Keratinocyte (primary cell): ENCODE measurements at places on chromosomes 7 and 10. TPM values are rescaled to one million over a fixed set of nuclear protein-coding genes. Genes with fewer than 3 reads are reported as not detected.

DNA sequence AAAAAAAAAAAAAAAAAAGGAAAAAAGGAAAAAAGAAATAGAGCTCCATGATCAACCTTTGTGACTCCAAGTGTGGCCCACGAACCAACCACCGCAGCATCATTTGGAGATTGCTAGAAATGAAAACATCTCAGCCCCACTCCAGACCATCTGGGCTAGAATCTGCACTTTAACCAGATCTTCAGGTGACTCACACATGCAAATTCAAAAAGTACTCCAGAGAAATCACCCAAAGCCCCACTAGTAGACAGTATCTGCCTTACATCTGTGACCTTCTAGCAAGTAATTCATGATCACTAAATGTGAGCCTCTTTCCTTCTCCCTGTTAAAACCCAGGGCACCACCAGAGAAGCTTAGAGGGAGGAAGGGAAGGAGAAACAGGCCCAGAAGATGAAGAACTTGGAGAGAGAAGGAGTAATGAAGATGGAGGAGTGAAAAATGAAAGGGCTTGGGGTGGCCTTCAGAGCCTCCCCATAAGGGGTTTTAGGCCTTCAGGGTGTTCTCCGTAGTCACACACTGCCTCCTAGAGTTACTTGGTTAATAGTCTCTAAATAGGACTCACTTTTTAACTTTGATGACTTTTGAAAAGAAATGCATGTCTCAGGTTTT lies 94.0 kb downstream of the SLC37A3 start:
- no peak for DNase-seq

DNA sequence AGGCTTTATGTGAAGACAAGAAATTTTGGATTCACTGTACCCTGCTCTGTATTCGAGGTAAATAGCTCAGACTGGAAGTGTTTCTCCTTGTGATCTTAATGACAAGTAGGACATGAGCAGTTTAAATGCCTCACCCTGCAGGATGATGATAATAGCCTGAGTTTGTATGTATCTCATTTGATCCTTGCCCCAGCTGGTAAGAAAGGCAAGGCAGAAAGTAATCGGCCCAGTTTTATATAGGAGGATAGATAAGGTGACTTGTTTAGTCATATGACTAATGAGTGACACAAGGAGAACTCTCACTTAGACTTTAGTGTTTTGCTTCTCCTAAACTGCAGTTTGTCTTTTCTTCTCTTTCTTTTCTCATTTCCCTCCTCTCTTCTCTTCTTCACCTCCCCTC lies 372.6 kb downstream of the PHF14 start:
- DNase-seq, result no peak

GRCh38 chr10:86113983-86114382 lies 252.6 kb downstream of the GRID1 start:
- no peak for DNase-seq

DNA sequence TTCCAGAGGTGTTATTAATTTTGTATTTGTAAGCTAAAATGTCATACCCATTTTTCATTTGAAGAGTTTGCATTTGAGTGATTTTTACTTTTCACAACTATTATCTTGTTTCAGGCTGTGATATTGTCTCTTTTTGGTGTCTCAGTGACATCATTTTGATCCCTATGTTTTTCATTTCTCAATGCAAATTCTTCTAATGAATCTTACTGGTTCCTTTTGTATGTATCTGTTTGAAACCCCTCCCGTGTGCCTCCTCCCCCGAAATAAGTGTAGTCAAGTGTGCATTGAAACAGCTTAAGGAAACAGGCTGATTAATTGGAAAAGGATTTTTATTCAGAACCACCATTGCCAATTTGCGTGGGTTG lies 77.8 kb downstream of the SHH start:
- no peak for DNase-seq

Gene ASB10
- not detected in 3 replicates for polyA plus RNA-seq

Gene MRLN
- not detected in 3 replicates for polyA plus RNA-seq

DNA sequence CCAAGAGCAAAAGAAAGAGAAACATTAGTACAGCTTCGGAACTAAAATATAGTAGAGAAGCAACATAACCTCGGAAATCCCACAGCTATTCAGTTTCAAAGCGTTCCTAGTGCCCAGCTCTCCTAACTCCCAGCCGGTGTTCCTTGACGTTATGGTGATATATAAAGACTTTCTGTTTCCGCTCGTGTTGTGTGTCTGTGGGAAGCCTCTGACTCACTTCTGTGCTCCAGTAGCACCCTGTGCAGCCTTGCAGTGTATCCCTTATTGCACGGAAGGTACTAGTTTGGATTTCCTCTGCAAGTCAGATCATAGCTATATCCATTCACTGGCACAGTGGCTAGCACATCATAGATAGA lies 535 bp downstream of the ASAH2B start:
- DNase-seq, result no peak

Gene UPP1
- 165 to 226 TPM (median 202 TPM) in 3 replicates for polyA plus RNA-seq

Gene ATOH7
- polyA plus RNA-seq, result 0.04 to 0.07 TPM in 2 of 3 replicates, not detected in the other

DNA sequence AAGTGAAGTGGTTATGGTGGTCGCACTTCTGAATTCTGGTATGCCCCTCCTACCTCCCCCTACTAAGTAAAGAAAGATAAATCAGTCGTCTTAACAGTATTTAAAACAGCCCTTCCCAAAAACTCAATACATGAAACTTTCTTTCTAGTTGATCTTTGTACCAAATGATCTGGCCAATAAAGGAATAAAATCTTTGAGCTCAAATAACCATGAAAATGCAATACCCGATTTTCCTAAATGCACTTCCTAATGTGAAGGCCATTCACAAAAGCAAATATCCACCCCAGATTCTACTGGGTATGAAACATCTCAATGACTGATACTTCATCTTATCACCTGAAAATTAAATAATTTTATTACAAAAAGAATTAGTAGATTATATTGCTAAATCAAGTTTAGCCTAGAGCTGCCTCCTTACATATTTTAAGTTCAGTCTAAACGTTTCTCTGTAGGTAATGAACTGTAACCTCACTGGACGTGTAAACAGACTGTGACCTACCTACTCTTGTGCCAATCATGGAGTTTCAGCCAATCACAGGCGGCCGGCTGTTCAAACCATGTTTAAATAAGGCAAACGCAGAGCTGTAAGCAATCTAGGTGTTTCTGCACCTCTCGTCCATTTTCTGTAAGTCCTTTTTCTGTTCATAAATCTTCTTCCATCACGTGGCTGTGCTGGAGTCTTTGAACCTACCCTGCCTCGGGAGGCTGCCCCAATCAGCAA lies 146.9 kb upstream of the AKR1E2 start:
- DNase-seq, result no peak

GRCh38 chr7:139673230-139673629 lies 104.6 kb downstream of the HIPK2 start:
- no peak for DNase-seq

DNA sequence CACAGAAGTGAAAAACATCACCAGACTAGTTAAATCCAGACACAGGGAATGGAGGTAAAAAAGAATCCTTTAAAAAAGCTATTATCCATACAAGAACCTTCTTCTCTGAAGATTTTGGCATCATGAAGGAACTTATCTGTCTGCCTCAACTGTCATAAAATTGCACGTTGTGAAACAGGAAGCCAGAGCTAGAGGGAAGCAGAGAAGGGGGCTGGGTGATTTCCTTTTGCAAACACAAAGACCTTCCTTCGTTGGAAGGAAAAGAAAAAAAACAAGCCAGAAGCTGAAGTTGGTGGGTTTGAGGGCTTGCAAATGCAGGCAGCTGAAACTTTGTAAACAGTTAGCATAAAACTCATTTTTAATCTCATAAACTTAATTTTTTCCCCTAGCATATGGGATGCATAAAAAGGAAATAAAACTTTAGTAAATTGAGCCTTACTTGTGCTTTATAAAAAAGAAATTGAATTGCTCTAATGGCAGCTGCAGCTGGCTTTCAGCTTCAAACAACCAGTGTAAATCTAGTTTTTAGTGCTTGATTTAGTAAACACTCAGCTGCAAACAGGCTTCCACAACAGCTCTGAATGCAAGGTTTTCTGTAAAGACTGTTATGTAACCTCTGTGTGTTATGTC lies 101.6 kb downstream of the OTUD1 start:
- no peak for DNase-seq

Gene GJD4
- not detected in 3 replicates for polyA plus RNA-seq

Gene MACROH2A2
- polyA plus RNA-seq, result 9.0 to 20.8 TPM (median 11.6 TPM) in 3 replicates

GRCh38 chr10:19097151-19097550 lies 48.5 kb downstream of the MALRD1 start:
- no peak for DNase-seq

DNA sequence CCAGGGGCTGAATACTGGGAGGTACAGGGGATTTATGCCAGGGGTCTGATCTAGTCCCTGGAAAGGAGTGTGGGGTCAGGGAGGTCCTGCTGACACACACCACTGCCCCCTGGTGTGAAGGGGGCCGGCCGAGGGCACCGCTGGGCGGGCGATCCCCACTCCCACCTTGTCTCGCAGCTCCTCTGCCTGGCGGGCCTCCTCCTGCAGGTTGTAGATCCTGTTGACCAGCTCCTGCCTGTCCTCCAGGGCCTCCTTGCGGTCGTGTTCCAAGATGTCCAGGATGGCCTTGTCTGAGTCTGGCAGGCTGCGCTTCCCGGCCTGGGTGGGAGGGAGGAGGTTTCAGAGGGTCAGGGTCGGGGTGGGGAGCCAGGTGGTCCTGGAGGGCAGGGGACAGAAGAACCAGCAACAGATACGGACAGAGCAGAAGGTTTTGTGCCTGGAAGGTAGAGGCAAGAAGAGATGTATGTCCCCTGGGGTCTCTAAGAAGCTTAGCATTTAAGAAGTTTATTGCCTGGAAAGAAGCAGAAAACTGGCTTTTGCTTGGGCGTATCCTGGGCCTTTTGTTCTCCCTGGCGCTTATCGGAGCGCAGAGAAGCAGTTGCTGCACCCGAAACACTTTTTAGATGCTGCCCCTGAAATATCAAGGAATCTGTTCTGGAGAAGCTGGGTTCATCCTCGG lies 94.5 kb upstream of the GNA12 start:
- no peak for DNase-seq

Gene AKR1D1
- polyA plus RNA-seq, result not detected in 3 replicates

Gene LIPN
- polyA plus RNA-seq, result 0.20 to 0.30 TPM in 2 of 3 replicates, not detected in the other

GRCh38 chr7:46993396-46993795 lies 588.5 kb downstream of the TNS3 start:
- DNase-seq, result no peak

DNA sequence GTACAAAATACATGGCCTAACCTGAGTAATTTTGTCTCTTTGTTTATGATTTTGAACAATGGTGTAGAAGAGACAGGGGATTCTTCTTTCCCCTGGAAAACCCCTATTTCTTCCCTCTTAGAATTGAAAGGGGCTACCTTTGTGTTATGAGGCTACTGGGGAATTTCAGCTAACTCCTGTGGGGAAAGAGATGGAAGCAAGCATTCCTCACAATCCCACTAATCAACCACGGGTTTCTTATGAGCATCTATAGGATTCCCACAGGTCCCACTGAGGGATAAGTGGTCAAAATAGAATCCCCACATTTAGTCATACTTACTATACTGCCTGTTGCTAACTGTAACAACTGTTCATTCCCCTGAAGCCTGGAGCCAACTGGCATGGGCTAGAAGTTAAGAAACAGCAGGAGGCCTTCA lies 32.2 kb upstream of the ITGB8 start:
- DNase-seq, result no peak

Gene OPN4
- polyA plus RNA-seq, result not detected in 3 replicates

DNA sequence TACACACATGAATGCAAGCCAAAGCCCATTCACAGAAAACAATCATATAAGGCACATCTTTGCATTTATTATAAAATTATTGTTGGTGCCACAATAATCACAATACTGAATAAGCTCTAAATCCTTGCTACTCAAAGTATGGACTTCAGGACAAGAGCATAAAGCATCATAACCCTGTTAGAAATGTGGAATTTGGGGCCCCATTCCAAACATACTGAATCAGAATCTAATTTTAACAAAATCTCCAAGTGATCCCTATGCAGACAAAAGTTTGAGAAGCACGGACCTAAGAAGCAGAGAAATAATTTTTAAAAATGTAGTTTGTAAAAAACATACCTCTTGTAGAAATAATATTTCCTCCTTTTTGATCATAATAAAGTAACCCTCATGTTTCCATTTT lies 199.2 kb downstream of the IMMP2L start:
- DNase-seq, result no peak

GRCh38 chr7:67008260-67008659 lies 11.6 kb downstream of the TYW1 start:
- DNase-seq, result no peak

DNA sequence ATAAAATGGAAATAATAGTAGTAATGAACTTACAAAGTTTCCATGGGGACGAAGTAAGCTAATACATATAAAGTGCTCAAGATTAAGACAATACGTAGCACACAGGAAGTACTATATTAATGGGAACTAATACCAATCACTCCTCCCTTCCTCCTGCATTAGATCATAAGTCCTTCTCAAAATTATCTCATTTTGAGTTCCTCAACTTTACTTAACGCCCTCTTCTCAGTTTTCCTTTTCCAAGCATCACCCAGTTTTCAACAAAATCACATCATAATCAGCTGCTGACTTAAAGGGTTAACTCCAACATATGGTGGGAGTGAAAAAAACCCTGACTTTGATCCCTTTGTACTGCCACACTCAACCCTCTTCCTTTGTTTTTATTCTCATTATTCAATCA lies 24.4 kb downstream of the JMJD1C start:
- no peak for DNase-seq

DNA sequence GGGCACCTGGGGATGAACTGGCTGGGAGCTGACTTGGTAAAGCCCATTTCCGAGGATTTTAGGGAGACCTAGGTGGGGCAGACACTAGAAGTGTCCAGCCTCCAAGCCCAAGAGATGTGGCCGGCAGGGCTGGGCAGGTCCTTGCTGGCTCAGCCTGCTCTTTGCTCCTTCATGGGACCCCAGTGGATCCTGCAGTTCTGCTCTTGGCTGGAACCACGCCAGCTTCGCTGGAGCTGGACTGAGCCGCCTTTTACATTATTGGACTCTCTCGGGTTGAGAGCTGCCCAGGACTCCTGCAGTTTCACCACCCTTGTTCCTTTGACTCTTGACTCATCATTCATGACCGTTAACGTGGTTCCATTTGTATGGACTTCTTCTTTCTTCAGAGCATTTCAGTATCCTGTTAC lies 5.7 kb downstream of the PPIF start:
- DNase-seq, result no peak

DNA sequence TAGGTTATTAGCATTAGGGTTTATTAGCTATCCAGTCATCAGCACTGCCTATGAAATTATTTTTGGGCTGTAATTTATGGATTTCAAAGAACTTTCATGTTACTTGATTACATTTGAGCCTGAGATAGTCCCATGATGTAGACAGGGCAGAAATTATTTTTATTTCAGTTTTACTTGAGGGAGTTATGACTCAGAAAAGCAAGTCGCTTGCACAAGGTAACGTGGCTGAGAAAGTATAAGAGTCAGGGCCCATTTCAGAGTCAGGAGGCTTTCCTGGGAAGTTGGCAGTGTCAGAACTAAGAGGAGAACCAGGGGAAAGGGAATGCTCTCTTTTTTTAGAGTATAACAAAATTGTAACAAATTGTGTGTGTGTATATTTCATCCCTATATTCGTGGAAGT lies 16.5 kb downstream of the GATA3 start:
- no peak for DNase-seq
